Motor neuron (in vitro differentiated cells): ENCODE measurements at places on chromosomes 12 and 14.

DNA sequence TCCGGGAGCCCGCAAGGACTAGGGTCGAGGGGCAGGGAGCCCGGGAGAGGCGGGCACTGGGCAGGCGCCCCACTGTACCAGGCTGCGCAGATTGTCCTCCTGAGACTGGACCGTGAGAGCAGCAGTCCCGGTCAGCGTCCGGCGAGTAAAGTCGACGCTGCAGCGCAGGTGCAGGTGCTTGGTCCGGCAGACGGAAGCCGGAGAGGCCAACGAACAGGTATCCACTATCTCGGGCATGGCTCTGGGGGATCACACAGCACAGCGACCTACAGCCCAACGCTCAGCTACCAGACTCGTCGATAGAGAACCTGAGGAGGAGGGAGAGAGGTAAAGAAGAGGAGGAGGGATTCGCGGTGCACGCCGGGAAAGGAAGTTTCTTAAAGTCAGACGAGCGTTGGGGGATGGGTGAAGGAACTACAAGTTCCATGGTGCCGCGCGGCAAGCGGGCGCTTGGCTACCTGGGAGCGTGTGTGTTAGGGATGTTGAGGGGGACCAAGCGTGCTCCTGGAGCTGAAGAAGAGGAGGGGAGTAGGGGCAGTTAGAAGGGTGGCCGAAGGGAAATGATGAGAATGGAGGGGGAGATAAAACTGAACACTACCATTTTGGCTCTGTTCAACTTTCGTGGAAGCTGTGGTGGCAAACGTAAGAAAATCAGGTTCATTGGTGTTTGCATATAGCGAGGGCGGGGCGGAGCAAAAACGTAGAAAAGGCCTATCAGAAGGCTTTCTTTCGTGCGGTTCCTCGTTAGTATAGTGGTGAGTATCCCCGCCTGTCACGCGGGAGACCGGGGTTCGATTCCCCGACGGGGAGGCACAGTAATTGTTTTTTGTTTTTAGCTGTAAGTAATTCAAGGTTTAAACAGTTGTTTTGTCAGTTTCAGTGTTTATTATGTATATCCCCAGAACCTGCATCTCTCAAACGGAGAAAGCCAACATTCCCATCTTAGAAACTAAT is at the start of gene LTA4H:
LTA4H (minus strand) TSS at position 305 of the 954 bp plus-strand sequence; CDS start at position 237, 68 bp downstream.
- peak; percentile 95 for ATAC-seq

- no peak for ATAC-seq
Measured at GRCh38 chr14:35669782-35670181, 135.8 kb downstream of the INSM2 start.

DNA sequence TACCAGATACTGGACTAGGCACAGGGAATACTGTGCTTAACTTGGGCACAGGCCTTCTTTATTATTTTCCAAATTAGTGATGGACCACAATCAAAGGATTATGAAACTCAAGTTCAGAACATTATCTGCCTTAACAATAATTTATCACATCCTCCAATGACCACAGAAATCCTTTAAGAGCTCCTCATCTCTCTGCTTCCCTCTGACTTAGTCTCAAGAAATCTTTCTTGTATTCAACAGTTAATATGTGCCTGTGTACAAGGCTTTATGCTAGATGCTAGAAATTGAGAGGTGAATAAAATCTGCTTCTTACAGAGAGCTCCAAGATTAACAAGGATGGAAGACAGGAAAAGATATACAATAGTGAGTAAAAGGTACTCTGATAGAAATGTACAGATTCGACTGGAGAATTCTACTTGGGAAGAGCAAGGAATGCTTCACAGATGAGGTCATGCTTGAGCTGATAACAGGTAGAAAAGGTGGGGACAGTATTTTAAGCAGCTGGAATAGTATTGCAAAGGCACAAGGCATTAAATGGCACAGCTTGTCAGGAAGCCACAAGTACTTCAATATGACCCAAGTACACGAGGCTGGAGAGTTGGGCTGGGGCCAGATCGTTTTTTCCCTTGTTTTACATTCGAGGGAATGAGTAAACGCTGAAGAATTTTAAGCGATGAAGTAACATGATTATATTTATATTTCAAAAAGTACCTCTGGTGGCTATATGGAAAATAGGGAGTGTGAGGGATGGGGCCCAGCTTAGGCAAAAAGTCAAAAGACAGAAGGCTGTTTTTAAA is 55.1 kb upstream of the ARID2 start:
- no peak for ATAC-seq

GRCh38 chr12:46259071-46259470 is 9.8 kb downstream of the SLC38A1 start:
- no peak for ATAC-seq

GRCh38 chr12:2638273-2639019 is 156.3 kb upstream of the FKBP4 start:
- ATAC-seq, result no peak

DNA sequence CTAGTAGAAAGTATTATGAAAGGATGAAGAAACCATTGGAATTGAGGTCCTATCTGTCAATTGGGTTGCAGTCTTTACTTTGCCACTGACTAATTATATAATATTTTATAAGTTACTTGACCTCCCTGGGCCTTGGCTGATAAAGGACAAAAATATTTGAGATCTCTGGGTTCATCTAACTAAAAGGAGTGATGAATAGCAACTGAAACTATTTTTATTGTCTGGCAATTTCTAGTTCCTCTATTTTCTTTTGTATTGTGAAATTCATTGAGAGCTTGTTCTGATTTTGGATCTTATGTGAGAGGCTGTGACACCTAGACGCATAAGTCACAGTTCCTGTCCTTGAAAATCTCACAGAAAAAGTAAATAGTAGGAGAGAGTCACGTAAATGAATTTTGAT is 415.7 kb upstream of the ATP2B1 start:
- no peak for ATAC-seq

GRCh38 chr12:53747095-53747494 is 4.7 kb downstream of the CISTR start:
- ATAC-seq, result no peak

- no peak for ATAC-seq
Measured at GRCh38 chr12:33529810-33530209, 90.2 kb upstream of the SYT10 start.

GRCh38 chr14:34363733-34364134 is 98.3 kb downstream of the SPTSSA start:
- ATAC-seq, result no peak

DNA sequence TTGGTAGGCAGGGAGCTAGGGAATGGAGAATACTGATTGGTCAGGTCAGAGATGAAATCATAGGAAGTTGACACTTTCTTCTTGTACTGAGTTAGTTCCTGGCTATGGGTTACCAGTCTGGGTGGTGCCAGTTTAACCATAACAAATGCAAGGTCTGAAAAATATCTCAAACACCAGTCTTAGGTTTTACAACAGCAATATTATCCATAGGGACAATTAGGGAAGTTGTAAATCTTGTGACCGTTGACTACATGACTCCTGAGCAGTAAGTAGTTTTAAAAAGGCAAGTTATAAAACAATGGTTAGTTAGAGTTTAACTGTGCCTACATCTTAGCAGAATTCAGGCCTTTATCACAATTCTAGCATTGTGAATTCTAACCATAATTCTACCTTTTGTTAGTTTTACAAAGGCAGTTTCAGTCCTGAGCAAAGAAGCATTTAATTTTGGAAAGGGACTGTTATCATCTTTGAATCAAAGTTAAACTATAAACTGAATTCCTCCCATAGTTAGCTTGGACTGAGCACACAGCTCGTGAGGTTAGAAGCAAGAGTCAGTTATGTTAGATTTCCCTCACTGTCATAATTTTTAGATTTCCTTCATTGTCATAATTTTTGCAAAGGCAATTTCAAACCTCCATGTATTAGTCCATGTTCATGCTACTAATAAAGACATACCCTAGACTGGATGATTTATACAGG is 19.7 kb upstream of the MON2 start:
- no peak for ATAC-seq

GRCh38 chr14:54698966-54699530 is 132.1 kb downstream of the SAMD4A start:
- peak; percentile 98 for ATAC-seq

DNA sequence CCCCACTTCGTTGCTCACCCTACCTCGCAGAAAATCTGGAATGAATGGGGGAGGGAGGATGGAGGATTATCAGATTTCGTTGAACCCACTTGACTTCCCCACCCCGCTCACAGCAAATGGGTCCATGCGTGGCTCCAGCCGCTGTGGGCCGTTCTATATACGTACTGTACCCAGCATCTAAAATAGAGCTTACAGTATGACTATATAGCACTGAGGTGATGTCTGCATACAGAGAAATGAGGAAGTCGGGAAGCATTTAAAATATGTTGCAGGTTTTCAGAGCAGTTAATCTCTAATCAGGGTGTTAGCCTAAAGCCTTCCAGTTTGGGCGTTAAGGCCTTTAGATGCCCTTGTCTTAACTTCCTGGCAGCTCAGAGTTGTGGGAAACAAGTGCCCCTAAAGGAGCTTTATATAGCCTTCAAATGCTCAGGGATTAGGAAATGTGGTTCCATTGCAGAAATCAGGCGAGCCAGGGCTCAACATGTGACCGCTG is 1.4 kb downstream of the BICDL1 start:
- no peak for ATAC-seq

DNA sequence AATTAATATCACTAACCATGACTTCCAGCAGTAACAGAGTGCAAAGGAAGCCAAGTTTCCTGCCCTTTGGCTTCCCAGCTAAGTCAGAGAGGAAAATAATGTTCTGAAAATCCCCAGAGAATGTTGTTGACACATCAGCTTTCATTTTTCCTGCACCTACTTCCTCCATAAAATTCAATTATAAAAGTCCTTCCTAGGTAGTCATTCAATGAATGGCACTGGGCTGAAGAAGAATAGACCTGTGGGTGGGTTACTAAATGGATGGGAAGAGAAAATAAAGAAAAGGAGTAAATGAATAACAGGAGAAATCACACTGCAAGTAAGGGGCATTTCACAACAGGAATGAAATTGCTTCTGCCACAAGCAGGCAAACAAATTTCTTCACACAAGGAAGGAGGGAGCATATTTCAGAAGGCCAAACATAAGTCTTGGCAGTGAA is 73.2 kb upstream of the MDM1 start:
- ATAC-seq, result no peak

DNA sequence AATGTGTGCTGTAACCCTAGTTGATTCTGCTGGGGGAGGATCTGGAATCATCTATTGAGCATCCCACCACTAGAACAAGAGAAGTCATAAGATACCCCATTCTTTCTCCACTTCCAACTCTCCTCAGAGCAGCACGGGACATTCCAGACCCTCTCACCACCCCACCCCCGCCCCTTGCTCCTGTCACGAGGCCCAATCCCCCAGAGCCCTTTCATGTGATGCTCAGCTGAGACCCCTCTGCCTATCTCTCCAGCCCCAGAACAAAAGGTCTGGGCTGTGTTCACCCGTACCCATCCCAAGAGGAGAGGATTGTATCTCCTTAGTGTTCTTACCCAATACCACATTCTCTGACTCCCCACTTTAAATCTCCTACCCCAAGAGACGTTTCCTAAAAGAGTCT is 602 bp downstream of the PMEL start:
- no peak for ATAC-seq

GRCh38 chr12:49557917-49558215 is 10.1 kb downstream of the MCRS1 start:
- no peak for ATAC-seq

DNA sequence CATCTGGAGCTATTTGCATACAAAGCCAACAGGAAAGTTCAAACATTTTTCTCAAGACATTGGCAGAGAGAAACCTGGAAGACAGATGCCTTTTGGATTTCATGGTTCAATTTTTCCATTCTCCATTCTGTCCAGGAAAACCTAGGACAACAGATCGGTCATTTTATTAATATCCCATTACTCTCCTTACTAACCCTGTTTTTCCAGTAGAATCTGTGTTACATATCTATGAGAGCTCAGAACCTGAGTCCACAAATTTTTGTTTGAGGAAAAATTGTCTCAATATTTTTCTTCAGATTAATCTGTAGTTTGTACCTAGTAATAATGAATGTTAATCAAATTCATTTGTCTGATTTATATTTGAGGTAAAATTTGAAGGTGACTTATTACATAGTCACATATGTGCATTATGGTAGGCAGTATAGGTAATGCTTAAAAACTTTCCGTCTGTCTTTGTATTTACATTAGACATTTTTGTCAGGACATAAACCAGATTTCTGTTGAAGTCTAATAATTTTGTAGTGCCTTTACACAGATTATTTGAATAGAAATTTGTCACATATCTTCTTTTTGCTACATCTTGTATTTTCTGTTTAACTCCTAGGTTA is 75.3 kb downstream of the CCDC91 start:
- ATAC-seq, result no peak

GRCh38 chr12:106188256-106188655 is 49.5 kb upstream of the NUAK1 start:
- ATAC-seq, result peak; percentile 49

DNA sequence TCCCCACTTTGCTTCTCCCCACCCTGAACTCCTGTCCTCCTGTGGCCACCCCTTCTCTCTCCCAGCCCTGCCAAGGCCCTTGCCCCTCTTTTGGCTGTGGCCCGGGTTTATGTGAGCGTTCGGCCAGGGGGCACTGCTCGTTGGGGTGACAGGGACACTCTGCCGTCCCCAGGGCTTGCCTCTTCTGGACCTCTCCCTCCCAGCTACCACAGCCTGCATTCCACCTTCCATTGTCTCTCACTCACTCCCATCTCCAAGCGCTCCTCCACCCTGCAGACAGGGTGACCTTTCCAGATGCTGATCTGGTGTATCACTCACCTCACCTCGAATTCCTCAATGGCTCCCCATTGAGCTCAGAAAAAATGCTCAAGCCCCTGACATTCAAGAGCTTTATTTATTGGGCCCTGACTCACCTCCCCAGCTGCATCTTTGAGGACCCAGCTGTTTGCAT is 1.4 kb downstream of the SERPINA9 start:
- ATAC-seq, result no peak

DNA sequence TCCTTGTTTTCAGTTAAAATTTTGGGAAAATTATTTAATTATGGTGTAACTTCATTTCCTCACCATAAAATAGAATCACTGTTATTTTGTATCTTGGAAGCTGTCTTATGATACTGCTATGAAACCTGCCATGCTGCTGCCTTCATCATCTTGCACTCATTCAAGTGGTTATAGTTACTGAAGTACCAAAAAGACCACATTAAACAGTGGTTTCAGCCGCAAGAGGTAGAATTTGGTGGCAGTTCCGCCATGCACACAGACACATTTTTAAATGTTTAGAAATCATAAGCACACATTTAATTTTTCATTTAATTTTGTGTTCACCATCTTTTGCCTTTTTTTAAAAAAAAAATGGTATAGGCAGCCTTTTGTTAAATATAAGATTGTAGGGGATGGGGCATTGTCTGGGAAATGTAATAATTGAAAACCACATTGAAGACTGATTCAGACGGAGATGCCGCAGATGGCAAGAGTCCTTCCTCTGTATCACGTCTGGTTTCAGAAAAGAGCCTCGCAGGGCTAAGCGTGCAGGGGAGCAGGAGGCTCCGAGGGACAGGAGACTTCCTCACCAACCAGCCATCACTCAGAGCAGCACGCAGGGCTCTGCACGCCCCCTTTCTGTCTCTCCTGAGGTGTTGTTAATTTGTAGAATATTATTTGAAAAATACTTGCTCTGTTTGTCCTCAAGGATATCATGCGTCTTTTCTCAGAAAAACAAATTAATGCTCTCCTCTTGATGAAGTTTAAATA is 115.2 kb upstream of the PELI2 start:
- no peak for ATAC-seq

- ATAC-seq, result no peak
Measured at GRCh38 chr12:54287261-54288157, 7.0 kb downstream of the HNRNPA1 start.
